ENCODE measurements at places on chromosomes 12 and 14.
A peak's percentile ranks its signal among the peaks of the same experiment; 100 is the strongest.

DNA sequence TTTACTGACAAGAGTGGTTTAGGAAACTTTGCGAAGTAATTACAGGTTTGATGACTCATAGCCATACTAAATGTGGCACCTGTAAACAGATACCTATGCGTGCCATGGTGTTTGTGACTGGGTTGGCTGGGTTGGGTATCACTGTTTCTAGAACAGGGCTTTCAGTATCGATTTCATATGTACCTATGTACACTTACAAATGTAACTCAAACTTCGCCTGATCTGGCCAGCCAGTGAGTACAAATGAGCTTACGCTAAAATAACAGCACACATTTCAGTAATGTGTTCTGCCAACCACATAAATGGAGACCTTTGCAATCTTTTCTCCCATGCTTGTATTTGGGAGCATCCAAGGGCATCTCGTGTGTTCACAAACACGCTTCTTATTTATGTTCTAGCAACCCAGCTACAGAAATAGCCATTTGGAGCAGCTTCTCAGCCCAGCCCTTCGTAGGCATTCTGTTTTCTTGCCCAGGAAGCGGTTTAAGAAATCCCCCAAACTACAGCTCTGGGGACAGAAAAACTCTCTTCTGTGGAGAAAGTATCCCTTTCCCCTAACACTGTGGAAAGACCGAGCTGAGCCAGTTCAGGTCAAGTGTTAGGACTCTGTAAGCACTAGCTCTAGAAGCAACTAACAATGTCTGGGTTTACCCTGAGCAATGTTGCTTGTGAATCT lies 42.3 kb upstream of the MDM1 start:
- peak; percentile 40 for DNase-seq

GRCh38 chr12:33588725-33589405 lies 149.2 kb upstream of the SYT10 start:
- no peak for DNase-seq

DNA sequence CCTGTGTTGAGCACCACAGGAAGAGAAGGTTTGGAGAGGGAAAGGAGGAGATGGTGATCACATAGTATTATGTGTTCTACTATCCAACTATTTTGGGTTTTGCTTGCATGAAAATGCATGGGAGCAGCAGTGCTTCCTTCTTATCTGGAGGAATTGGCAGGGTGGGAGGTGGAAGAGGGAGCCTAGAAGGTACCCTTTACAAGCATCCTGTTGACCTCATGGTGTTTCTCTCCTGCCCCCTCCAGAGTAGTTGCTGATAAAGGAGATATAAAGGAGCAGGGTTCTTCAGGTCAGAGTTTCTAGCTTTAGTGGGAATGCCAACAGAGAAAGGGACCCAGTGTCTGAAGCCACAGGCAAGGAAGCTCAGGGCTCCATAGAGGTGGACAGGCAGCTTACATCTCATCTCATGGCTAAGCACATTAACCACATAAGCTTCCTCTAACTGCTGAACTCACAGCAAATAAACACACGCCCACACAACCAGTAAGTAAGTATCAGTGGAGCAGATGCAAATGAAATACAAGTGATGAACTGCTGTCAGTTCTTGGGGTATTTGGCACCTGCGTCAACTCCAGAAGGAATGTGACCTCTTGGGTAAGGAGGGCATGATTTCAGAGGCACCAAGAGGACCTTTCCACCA lies 174.2 kb upstream of the SLC38A2 start:
- DNase-seq, result no peak

DNA sequence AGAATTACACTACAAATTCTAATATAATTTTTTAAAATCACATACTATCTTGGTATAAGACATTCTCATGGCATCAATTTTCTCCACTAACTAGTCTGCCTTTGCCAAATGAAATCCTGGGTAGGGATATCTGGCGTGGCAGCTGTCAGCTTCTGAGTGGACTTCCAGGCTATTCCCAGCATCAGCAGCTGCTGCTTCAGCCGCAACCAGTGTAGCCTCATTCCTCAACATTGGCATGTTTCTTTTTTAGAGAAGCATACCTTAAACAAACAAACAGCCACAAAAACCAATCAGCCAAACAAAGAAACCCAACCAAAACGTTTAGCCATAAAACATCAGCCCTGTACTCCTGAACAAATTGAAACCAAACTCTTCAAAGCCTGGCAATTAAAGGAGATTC lies 235.8 kb downstream of the SSPN start:
- DNase-seq, result no peak

- no peak for DNase-seq
These were observed 46.5 kb upstream of the ABCC9 start for GRCh38 chr12:21987755-21988154.

- no peak for DNase-seq
These were observed 1.8 kb downstream of the IGF1 start for GRCh38 chr12:102478405-102479098.

GRCh38 chr12:91432089-91432488 lies 249.5 kb upstream of the DCN start:
- no peak for DNase-seq

DNA sequence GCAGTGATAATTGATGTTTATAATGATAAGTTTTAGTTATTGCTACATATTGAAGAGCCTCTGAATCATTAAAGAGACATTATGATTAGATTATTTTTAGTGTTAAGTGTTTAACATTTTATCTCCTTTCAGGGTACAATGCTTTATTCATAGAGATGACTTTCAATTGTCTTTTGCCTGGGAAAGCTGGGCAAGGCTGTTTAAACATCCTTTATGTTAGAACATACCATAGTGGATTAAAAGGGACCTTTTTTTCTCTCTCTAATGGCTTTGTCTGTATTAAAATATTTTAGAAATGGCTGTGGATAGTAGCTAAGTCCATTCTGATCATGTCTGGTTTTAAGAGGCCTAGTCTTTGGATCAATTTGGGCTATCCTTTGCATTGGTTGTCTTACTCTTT lies 427.5 kb upstream of the MIS18BP1 start:
- DNase-seq, result no peak

- DNase-seq, result peak; percentile 86
These were observed 8.3 kb downstream of the PLD4 start for GRCh38 chr14:104932676-104933631.

- no peak for DNase-seq
These were observed 800 bp downstream of the PCNX4 start for GRCh38 chr14:60092526-60092920.

DNA sequence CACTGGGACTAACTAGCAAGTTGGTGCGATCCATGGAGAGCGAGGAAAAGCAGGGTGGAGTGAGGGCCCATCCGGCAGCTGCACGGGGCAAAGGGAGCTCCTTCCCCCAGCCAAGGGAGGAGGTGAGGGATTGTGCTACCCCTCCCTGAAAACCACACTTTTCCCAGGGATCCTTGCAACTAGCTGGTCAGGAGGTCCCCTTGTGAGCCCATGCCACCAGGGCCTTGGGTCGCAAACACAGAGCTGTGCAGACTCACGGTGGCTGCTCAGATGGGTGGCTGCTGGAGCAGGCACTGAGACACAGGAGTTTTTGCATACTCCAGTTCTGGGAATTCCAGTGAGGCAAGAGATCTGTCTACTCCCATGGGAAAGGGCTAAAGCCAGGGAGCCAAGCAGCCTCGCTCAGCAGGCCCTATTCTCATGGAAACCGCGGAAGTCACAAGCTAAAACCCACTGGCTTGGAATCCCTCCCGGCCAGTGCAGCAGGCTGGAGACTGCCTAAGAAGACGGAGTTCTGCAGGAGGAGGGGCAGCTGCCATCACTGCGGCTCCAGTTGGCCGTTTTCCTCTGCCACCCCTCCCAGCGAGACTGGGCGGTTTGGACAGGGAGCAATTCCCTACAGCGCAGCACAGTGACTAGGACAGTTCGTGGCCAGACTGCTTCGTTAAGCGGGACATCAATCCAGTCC lies 10.9 kb upstream of the ZNF705A start:
- no peak for DNase-seq

DNA sequence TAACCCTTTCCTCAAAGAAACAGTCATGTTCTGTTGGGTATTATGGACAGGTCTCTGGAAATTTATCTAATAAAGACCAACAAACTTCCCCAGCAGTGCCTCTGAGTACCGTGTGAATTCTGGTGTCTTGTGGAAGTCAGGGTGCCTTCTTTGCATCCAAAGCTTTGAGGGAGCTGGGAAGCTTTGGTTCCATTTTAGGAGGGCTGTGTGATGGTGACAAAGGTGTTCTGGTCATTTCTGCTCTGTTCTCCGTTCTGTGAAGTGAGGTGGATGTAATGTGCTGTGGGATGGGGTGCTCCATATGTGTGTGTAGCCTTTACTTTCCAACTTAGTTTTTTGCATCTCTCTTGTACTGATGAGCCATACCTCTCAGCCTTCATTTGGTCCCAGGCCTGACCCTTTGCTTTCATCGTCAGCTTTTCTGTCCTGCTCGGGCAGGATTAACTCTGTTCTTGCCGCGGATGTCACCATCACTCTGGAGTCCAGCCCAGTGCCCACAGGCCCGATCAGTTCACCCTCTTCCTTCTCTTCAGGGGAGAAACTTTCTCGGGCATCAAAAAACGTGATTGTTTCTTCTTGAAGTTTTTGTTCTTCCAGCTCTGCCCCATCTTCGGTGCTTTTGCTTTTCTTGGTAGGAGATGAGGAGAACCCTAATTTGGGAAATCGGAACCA lies 13.2 kb downstream of the PLD4 start:
- no peak for DNase-seq

DNA sequence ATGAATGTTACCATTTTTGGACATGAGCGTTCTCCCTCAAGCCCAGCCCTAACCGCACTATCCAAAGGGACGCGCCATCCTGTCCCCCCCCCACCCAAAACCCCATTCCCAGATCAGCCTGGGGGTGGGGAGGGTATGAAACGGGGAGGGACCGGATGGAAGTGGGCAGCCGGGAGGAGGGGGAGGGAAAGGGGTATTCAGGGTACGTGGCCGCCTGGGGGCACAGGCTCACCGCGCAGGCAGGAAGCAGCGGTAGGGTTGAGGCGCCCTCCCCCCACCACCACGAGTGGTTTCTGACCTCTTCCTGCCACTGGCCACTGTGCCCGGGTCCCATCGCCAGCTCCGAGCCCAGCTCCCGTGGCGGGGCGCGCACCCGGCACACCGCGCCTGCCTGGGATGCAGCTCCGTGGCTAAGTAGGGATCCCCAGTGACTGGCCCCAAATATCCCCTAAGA lies 1.4 kb downstream of the ACTN1 start:
- DNase-seq, result no peak

DNA sequence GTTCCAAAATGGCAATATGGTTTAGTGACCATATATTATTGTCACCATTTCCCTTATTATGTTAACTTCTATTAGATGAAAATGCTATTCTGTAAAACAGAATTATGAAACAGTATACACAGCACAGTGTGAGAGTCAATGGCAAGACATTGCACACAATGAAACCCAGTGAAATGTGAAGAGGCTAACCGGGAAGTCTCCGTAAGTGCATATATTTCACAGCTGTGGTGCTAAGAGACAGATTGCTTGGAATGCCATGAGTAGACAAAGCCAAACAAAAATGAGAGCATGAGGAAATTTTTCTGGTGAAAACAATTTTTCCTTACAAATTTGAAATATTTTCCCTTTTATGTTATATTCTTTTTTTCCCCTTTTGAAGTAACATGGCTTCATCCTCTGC lies 49.4 kb downstream of the DYRK2 start:
- no peak for DNase-seq

DNA sequence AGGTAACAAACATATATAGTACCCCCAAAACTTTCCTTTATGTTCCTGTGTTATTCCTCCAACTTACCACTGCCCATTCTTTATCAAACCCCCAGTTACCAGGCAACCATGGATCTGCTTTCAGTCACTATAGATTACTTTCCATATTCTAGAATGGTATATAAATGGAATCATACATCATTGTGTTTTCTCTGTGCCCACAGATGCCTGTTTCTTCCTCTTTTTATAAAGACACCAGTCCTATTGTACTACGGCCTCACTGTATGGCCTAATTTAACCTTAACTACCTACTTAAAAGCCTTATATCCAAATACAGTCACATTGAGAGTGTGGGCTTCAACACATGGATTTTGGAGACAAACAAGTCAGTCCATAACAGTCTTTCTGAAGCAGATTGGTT lies 2.6 kb downstream of the TAS2R14 start:
- DNase-seq, result no peak

GRCh38 chr14:47277703-47278102 lies 397.7 kb downstream of the MDGA2 start:
- no peak for DNase-seq

GRCh38 chr14:32531942-32532515 lies 202.9 kb downstream of the AKAP6 start:
- DNase-seq, result no peak

DNA sequence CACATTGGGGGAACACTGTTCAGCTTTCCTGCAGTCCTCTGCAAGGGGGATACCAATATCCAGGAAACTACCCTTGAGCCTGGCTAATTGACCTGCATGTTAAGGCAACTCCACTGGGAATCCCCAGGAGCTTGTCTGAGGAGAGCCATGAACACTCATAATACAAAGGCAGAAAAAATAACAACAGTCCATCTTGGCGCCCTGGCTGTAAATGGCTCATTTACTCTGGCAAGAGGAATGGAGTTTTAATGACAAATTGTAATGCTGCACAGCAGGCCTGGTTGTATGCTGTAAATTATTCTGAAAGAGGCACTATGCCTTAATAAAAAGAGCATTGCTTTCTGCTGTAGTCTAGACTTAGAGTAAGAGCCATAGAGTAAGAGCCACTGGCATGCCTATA lies 58.3 kb downstream of the SLC8A3 start:
- DNase-seq, result no peak

DNA sequence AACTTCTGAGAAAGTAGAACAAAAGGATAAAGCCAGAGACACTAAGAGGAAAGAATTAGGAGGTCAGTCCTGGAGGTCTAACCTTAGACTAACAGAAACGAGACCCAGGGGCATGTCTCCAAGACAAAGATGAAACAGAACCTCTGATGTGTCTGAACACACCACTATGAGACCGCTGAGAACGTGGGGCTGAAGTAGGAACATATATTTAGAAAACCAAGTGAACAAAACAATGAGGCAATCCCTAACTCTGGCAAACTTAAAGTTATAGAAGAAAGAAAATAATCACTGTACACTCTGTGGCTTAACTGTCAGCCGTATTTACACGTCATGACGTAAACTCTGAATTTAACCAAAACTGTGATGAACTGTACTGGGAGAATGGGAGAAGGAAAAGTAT lies 17.9 kb downstream of the KCTD10 start:
- no peak for DNase-seq

GRCh38 chr12:59185295-59185694 lies 265.0 kb upstream of the LRIG3 start:
- no peak for DNase-seq

GRCh38 chr12:32922546-32923297 lies 26.1 kb upstream of the PKP2 start:
- DNase-seq, result no peak

GRCh38 chr12:41334390-41334789 lies 146.3 kb downstream of the PDZRN4 start:
- DNase-seq, result no peak

- no peak for DNase-seq
These were observed 46.8 kb downstream of the TMEM117 start for GRCh38 chr12:43882578-43883178.

- no peak for DNase-seq
These were observed 8.1 kb downstream of the BCL7A start for GRCh38 chr12:122029620-122030423.

- DNase-seq, result no peak
These were observed 9.1 kb downstream of the C12orf76 start for GRCh38 chr12:110039085-110039807.

GRCh38 chr12:107319533-107320032 lies 226.2 kb upstream of the CRY1 start:
- no peak for DNase-seq

GRCh38 chr14:72643317-72643801 lies 250.5 kb downstream of the DPF3 start:
- DNase-seq, result no peak

Data from stimulated activated CD4-positive, alpha-beta T cell treated with anti-CD3 and anti-CD28 coated beads, TNF-alpha, amount 100 ng/mL, for 48 hours (primary cell).